ENCODE measurements at places on chromosomes 4 and X.
A peak's percentile ranks its signal among the peaks of the same experiment; 100 is the strongest.

GRCh38 chr4:14614840-14615239 lies 387.4 kb upstream of the CPEB2 start:
- DNase-seq = no peak

DNA sequence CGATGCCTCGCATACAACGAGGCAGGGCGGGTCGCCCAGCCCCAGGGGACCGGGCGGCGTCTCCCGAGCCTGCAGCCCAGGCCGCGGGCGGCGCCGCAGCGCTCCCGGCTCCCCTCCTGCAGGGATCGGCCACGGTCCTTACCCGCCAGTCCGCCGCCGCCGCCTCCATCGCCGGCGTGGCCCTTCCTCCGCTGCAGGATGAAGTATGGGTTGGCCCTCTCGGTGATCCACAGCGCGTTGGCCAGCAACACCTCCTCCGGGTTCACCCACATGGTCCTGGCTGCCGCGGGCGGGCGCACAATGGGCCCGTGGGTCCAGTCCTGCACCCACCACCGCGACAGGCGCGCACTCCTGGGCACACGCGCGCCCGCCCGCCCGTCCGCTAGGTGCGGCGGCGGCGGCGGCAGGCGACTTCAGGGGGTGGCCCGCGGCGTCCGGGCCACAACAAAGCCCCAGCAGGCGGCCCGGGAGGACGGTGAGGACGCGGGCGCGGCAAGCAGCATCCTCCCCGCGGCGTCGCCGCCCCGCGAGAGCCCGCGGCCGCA lies 339 bp downstream of the TBC1D9 start:
- DNase-seq = peak; percentile 77

- DNase-seq = no peak
These were observed 55.1 kb downstream of the ZNF330 start for GRCh38 chr4:141275834-141276233.

DNA sequence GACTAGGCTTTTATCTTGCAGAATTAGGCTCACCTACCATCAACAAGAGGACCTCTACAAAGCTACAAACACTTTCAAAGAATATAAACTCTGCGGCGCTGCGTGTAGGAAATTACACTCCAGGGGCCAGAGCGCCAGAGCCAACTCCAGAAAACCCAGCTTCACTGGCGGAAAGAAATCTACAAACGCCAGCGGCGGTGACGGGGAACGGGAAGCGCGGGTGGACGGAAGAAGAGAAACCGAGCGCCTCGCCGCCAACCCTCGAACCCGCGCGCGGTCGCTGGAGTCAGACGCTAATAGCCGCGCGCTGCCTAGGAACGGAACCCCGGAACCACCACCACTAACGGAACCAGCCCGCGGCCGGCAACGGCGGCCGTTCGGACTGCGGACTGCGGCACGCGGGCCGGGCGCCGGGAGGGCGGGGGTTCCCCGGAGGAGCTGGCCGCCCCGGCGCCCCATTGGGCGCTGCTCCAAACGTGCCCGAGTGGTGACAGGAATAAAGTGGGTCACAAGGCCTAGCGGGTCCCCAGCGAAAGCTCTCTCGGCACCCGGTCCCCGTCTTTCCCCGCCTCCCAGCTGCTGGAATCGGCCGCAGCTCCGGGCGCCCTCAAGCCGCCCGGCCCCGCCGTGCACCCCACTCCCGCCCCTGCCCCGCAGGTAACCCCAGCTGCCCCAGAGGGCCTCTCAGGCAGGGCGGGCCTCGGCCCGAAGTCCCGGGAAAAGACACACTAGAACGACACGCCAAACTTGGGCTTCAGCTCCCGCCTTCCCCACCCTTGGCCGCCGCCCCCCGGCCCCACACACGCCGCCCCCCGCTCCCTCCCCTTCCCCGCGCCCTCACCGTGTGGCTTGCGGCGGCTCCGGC lies 836 bp downstream of the CLOCK start:
- DNase-seq = peak; percentile 92

DNA sequence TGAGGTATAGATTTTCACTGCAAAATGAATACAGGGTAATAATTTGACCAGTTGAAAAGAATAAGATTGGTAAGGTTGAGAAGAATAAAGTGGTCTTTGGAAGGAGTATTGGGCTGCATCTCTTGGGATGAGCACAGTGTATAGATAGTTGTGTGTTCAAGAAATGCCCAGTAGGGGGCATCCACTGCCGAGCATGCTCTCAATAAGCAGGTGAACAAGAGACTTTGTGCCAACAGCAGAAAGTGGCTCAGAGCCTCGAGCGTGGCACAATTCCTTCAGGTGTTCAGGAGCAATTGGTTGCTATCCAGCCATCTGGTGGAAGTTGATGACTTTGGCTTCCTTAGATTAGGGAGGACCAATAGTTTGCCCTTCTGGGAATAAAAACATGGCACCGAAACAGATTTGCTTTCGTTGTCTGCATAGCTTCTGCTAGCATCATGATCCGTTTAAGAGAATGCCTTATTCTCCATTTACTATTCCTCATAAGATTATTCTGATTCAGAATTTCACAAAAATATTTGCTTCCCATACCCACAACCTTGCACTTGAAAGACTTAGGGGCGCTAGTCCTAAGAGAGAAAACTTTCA lies 258.1 kb upstream of the NEIL3 start:
- DNase-seq = no peak

GRCh38 chrX:107675823-107676555 lies 47.7 kb downstream of the PRPS1 start:
- peak; percentile 40 for DNase-seq

GRCh38 chrX:107205770-107206696 lies at the start of the genes DNAAF6 and NUP62CL:
DNAAF6 (plus strand) TSS chrX:107206611; CDS start chrX:107212876, 6,265 bp downstream.
NUP62CL (minus strand) TSS chrX:107206433; CDS start chrX:107175146, 31,287 bp downstream.
- DNase-seq = peak; percentile 63

DNA sequence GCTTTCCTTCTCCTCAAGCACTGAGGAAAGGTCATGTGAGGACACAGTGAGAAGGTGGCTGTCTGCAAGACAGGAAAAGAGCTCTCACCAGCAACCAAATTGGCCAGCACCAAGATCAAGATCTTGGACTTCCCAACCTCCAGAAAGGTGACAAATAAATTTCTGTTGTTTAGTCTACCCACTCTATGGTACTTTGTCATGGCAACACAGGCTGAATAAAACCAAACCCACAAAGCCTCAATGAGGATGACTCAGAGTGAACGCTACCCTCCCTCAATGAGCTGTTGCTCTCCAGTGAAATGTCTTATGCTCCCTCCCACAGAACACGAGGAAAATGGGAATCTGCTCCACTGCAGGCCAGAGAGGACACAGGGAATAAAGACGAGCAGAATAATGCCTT lies 244.1 kb downstream of the RAB28 start:
- no peak for DNase-seq

DNA sequence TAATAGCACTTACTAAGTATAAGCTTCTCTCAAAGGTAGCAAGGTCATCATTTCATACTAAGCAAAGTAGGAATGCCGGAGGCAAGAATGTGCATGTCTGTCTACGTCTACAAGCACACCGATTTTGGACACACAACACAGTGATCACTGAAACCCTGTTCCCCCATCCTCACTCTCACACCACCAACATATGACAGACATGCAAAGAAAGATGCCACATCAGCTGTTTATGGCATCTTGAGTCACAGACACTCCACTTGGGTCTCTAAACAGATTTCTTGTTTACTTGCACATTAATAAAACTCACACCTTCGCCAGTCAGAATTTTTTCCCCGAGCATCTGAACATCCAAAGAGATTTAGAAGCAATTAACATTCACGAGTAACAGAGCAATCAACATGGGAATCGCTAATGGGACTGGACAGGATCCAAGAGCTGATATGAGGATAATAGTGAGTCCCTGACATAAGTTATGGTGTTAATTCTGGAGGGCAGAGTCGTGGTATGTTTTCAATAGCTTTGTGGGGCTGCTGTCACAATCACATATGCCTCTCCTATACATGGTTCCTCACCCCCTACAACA lies 324.1 kb downstream of the DHX15 start:
- no peak for DNase-seq

DNA sequence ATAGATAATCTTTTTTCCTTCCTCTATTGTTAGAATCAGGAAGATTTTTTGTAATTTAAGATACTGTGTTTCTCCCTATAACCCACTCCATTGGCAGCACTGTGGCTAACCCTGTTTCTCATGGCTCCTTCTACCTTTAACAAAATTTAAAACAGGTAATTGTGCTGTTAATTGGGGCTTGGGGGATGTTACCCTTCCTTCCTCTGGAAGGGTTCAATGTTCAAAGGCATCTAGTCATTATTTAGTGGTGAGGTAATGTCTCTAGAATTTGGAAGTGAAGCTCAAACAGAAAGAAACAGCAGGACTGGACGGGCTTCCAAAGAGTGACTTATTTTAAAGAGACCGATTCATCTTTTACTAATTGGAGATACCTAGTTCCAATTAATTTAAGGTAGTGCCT lies 166.4 kb downstream of the TRIML1 start:
- no peak for DNase-seq

DNA sequence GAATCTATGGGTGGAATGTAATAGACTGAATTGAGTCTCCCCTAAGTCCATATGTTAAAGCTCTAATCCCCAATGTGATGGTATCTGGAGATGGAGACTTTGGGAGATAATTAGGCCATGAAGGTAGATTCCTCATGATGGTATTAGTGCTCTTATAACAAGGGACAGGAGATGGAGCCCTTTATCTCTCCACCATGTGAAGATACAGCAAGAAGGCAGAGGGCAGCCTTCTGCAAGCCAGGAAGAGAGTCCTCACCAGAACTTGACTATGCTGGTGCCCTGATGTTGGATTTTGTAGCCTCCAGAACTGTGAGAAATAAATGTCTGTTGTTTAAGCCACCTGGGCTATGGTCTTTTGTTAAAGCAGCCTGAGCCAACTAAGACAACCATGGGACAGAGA lies 76.4 kb upstream of the F8A3 start:
- no peak for DNase-seq
